Left lung (tissue), 14 donors: ENCODE measurements at places on chromosomes 2 and 18. TPM values are rescaled to one million over a fixed set of nuclear protein-coding genes. Genes with fewer than 3 reads are reported as not detected.

GRCh38 chr2:184628051-184628450 lies 29.7 kb downstream of the ZNF804A start:
- H3K4me3 ChIP-seq, result no peak overlapping the region
- no peaks in the 10 kb centered on the region for H3K4me1 ChIP-seq
- no peak overlapping the region for H3K27ac ChIP-seq

DNA sequence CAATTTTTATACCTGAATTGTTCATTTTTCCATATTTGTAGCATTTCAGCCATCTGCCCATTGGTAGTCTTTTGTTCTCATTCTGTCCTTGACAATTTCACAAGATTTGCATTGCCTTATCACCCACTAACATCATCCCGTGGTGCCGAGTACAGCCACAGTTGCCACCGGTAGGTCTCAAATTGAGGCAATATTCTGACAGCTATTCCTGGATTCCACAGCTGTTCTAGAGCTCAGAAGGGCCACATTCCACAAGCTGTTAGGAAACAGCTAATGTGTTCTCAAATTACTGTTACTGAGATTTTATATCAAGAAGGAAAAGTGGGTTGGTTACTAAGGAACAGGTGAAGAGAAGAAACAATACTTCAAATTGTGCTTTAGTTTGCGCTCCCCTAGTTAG lies 178.8 kb downstream of the RPRM start:
- no peaks in the 10 kb centered on the region for H3K36me3 ChIP-seq
- no peak for DNase-seq
- no peak overlapping the region for H3K27ac ChIP-seq
- no peaks in the 10 kb centered on the region for H3K27me3 ChIP-seq
- H3K4me3 ChIP-seq, result no peak overlapping the region

Gene TNFAIP6
- 7.3 TPM for total RNA-seq

DNA sequence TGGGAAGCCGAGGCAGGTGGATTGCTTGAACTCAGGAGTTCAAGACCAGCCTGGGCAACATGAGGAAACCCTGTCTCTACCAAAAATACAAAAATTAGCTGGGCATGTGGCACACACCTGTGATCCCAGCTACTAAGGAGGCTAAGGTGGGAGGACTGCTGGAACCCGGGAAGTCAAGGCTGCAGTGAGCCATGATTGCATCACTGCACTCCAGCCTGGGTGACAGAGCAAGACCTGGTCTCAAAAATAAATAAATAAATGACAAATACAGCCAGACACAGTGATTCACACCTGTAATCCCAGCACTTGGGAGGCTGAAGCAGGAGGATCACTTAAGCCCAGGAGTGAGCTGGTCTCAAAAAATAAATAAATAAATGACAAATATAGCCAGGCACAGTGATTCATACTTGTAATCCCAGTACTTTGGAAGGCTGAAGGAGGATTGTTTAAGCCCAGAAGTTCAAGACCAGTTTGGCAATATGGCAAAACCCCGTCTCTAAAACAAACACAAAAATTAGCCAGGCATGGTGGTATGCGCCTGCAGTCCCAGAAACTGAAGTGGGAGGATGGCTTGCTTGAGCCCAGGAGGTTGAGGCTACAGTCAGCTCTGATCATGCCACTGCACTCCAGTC lies 6.2 kb downstream of the KANSL3 start:
- H3K27ac ChIP-seq, result no peak overlapping the region
- no peaks in the 10 kb centered on the region for H3K27me3 ChIP-seq
- peaks cover 67% of the 10 kb centered on the region for H3K36me3 ChIP-seq

DNA sequence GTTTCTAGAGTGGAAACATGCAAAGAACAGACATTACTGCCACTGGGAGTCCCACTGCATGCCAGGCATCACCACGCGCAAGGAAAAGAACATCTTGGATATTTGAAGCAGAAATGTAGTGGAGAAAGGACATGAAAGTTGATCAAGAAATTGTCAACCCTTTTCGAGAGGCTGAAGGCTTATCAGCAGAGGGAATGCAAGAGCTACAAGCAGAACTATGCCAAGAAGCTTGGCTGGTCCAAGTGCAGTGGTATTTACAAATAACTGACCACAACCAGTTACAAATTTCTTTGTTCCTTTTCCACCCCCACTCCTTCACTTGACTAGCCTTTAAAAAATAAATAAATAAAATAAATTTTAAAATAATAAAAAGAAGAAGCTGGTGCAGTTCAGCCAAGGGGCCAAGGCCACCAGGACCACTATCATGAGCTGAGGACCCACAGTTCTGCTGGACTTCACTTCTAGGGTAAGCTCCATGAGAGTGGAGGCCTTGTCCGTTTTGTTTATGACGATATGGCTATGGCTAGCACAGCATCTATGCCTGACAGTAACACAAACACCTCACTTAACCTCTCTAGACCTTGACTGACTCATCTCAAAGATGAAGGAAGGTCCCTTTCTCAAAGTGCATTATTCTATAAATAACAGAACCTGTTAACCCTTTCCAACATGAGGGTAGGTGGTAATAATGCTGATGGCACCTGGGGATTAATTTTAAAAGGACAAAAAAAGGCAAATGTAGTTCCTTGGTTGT lies 20.9 kb downstream of the MARCHF4 start:
- no peak overlapping the region for H3K4me3 ChIP-seq
- H3K27me3 ChIP-seq, result no peaks in the 10 kb centered on the region
- H3K36me3 ChIP-seq, result no peaks in the 10 kb centered on the region
- no peaks in the 10 kb centered on the region for H3K4me1 ChIP-seq
- no peak for DNase-seq

Gene GDF7
- total RNA-seq, result 0.37 TPM

DNA sequence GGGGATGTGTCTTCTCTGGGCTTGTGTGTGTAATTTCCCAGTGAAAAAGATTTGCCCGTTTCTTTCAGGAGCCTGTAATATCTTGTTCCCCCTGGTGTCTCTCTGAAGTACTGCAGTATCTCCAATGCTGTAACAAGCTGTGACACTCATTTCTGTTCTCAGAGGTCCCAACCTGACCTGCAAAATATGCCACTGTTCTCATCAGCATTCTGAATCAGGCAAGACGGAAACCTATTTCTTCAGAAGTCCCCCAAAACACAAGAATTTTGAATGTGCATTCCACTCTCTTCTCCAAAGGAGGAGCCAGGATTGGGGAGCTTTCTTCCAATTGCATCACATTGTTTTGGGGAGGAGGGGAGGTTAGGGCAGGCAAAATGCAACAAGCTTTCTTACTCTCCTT lies 77.0 kb upstream of the CNGA3 start:
- no peaks in the 10 kb centered on the region for H3K4me1 ChIP-seq
- no peaks in the 10 kb centered on the region for H3K36me3 ChIP-seq
- no peak overlapping the region for H3K4me3 ChIP-seq
- no peaks in the 10 kb centered on the region for H3K27me3 ChIP-seq

Gene TUBA3D
- total RNA-seq, result not detected

- H3K27me3 ChIP-seq, result no peaks in the 10 kb centered on the region
- no peak overlapping the region for H3K27ac ChIP-seq
- DNase-seq, result no peak
- H3K4me3 ChIP-seq, result no peak overlapping the region
These were observed 709.2 kb upstream of the ID2 start for GRCh38 chr2:7972670-7973069.

DNA sequence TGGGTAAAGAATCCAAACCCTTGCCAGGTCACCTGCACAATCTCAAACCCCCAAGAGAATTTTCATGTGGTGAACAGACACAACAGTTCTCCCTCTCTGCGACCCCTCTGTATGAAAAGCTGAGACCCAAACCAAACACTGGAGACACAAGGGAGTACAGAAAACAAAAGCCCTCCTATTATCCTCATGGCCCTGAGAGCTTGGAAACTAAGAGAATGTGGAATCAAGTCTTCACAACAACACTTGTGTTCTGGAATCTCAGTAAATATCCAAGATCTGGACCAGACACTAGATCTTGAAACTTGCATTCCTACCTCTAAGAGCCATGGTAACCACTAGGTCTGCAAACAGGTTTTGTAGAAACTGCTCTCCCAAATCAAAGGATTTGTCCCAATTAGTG lies 50.1 kb upstream of the CCDC150 start:
- DNase-seq, result no peak
- H3K27me3 ChIP-seq, result peaks cover 13% of the 10 kb centered on the region
- peaks cover 18% of the 10 kb centered on the region for H3K4me1 ChIP-seq
- H3K4me3 ChIP-seq, result no peak overlapping the region

DNA sequence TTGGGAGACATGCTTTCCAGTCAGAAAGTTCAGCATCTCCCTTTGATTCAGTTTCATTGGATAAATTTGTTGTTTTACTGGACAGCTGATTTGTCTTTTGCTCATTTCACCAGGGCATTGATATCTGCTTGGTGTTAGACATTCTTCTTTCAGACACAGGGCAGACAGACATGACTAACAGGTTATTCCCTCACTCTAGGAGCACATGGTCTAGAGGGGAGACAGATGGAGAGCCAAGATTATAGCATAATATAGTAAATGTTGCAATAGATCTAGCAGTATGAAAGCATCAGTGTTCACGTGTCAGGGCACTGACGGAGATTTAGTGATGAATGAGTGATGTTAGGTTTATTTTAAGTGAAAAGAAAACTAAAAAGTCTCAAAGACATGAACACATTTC lies 187.0 kb upstream of the CYRIA start:
- H3K4me3 ChIP-seq, result no peak overlapping the region
- no peak overlapping the region for H3K27ac ChIP-seq
- no peaks in the 10 kb centered on the region for H3K27me3 ChIP-seq
- DNase-seq, result no peak
- no peaks in the 10 kb centered on the region for H3K36me3 ChIP-seq

Gene FAM237A
- not detected for total RNA-seq

DNA sequence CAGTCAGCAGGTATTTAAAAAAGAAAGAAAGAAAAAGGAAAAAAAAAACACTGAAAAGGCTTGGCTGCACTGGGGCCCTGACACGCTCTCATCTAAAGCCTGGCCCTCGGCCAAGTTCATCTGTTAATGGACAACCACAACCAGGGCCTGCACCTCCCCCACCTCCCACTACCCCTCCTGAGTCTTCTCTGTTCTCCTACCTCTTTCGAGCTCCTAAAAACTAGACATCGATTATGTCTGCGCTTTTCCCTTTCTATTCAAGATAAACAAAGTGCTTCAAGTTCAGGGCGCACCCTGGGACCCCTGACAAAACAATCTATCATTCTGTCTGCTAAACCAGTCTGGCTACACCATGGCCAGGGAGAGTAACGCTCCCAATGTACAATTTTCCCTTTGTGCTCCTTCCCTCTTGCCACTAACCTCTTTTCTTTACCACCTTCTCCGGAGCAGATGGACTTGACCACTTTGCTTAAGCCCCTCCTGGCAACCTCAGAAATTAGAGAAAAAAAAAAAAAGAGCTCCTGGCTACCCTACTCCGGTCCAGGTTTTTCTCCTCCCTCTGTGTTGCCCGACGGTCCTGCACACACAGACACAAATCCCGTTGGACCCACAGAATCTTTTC lies 22.7 kb downstream of the BCL11A start:
- H3K27ac ChIP-seq, result no peak overlapping the region
- H3K4me3 ChIP-seq, result no peak overlapping the region
- no peaks in the 10 kb centered on the region for H3K27me3 ChIP-seq

- no peak overlapping the region for H3K4me3 ChIP-seq
- no peaks in the 10 kb centered on the region for H3K4me1 ChIP-seq
- H3K36me3 ChIP-seq, result no peaks in the 10 kb centered on the region
- DNase-seq, result no peak
- H3K27ac ChIP-seq, result no peak overlapping the region
These were observed 76.4 kb upstream of the ITGA6 start for GRCh38 chr2:172350839-172351479.

GRCh38 chr2:80858965-80859364 lies 554.4 kb upstream of the LRRTM1 start:
- H3K36me3 ChIP-seq, result no peaks in the 10 kb centered on the region
- H3K27ac ChIP-seq, result no peak overlapping the region
- H3K27me3 ChIP-seq, result no peaks in the 10 kb centered on the region

Gene LOXL3
- 10.8 TPM for total RNA-seq

GRCh38 chr2:160970052-160970965 lies 189.9 kb upstream of the TANK start:
- H3K36me3 ChIP-seq, result no peaks in the 10 kb centered on the region
- peaks cover 3% of the 10 kb centered on the region for H3K4me1 ChIP-seq
- no peak overlapping the region for H3K4me3 ChIP-seq
- peak; percentile 79 for DNase-seq
- H3K27me3 ChIP-seq, result no peaks in the 10 kb centered on the region

Gene CREG2
- not detected for total RNA-seq

- H3K4me3 ChIP-seq, result no peak overlapping the region
- no peak overlapping the region for H3K27ac ChIP-seq
- peaks cover 18% of the 10 kb centered on the region for H3K4me1 ChIP-seq
- DNase-seq, result no peak
- H3K36me3 ChIP-seq, result no peaks in the 10 kb centered on the region
These were observed 65.4 kb upstream of the BZW1 start for GRCh38 chr2:200746301-200746700.

DNA sequence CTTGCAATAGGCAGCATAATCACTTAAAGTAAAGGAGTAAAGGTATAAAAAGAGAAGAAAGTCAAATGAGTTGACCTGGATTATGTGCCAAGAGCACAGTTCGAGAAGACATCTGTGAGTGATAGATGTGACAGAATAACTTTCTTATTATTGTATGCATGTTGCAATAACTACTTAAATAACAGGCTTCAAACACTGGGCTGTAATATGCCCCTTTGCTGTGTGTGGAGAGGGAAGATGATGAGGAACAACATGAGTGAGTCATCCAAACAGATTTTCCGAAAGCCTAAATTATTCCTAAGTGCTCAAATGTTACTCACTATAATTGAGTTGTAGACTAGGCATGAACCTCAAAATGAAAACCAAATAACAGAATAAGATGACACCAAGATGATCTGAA lies 328.1 kb downstream of the EXOC6B start:
- H3K4me3 ChIP-seq, result no peak overlapping the region
- no peaks in the 10 kb centered on the region for H3K36me3 ChIP-seq
- no peak for DNase-seq
- no peaks in the 10 kb centered on the region for H3K4me1 ChIP-seq

DNA sequence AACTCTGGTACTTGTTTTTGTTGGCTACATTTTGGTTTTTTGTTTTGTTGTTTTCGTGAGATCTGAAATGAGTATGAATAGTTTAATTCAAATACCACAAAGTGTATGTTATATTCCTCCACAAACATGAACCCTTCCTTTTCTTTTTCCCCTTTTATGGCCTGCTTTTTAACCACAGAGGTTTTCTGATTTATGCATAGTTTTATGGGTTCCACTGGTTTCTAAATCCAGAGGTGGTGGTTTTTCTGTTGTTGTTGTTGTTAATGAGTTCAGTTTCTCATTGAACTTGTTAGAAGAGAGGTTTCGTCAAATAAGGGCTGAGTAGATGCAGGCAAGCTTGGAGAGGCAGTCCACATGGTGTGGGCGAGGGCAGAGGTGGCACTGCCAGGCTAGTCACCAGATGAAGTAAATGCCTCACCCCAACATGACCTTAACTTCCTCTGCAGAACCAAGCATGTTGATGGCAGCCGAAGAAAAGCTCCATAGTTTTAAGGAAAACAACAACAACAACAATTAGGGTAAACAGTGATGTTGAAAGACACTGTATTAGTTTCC lies 72.5 kb downstream of the RIF1 start:
- H3K4me3 ChIP-seq, result no peak overlapping the region
- H3K27ac ChIP-seq, result no peak overlapping the region
- no peaks in the 10 kb centered on the region for H3K4me1 ChIP-seq
- no peaks in the 10 kb centered on the region for H3K27me3 ChIP-seq

Gene AGXT
- total RNA-seq, result not detected
